Fibroblast of pulmonary artery (primary cell): ENCODE measurements at places on chromosomes 3 and 15.
A peak's percentile ranks its signal among the peaks of the same experiment; 100 is the strongest.

GRCh38 chr3:4528320-4528719 is 35.2 kb downstream of the ITPR1 start:
- DNase-seq, result no peak

DNA sequence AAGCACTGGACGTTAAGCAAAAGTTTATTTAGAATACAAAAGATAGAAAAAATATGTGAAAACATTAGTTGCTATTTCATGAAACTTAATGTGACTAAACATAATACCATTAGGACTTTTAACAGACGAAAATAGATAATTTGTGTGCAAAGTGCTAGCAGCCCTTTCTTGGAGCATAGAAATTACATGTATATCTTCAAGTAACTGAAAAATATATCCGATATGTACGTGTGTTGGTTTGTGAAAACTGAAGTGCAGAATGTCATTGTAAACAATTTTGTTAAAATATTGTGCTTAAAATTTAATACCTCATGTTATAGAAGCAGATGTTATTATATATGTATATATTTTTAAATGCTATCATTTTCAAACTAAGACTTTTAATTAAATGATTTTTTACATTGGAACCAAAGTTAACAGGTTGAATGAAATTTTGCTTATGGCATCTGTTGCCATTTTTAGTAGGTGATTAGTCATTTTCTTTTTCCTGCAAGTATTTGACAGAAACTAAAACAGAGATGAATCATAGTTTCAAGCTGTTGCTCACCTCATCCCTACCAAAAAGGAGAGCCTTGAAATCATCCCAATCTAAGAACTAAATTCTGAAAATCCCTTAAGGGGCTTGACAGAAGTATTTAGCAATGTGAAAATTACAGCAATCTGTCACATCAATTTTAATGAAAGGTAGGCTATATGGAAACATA is 334.8 kb downstream of the NAALADL2 start:
- peak; percentile 33 for DNase-seq

DNA sequence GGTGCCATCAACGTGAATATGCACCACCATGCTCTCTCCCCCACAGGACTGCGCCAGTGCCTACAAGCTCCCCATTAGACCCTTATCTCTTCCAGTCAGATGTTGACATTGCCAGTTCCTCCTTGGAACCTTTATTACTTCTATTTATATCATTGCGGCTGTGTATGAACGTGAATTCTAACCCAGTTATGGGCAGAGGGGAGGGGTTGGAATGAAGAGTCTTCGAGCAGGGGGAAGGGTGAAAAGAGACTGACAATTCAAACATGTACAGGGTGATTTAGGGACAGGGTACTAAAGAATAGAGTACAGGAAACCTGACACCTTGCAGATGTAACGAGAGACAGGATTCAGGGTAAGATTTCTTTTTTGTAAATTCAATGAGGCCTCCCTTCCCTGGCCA is 41.8 kb upstream of the ST6GAL1 start:
- DNase-seq, result no peak

DNA sequence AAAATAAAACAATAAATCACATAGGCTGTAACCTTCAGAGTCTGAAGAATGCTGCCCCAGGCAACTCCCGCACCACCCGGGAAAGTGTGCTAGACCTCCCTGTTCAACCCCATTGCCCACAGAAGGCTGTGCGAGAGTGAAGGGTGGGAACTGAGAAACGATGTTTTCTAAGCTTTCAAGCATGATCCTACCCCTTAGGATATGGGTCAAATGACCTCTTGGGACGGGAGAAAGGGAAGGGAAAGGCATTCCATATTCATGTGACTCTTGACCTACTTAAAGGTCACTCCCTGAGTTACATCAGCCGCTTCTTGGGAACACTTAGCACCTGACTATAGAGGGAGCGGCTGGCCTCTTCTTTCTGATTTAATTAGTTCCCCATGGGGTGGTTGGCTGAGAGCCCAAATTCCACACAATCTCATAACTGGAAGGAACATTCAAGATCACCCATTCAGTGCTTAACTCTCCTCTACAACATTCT is 114.7 kb upstream of the SLC24A5 start:
- no peak for DNase-seq

DNA sequence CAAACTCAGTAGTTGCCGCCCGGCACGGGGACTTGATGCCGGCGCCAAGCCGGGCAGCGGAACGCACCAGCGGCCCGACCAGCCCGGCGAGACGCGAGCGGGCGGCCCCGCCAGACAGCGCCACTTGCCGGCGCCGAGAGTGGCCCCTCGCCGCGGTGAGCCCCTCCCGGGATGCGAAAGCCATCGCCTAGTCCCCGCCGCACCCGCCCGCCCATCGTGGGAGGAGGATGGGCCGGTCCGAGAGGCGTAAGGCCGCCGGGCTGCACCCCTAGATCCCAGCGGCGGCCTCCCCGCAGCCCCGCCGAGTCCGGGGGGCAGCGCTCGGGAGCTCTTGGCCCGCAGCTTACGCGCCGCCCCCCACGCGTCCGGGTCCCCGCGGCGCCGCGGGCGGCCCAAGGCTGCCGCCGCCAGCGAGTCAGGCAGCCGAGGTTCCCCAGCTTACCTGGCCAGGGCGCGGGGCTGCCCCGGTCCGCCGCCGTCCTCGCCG is 609 bp downstream of the GOLGA8A start:
- peak; percentile 46 for DNase-seq

- DNase-seq, result peak; percentile 56
These were observed 16.5 kb upstream of the MUSTN1 start for GRCh38 chr3:52851348-52851747.

- DNase-seq, result peak; percentile 76
These were observed 134.8 kb downstream of the AKAP13 start for GRCh38 chr15:85515212-85515611.

DNA sequence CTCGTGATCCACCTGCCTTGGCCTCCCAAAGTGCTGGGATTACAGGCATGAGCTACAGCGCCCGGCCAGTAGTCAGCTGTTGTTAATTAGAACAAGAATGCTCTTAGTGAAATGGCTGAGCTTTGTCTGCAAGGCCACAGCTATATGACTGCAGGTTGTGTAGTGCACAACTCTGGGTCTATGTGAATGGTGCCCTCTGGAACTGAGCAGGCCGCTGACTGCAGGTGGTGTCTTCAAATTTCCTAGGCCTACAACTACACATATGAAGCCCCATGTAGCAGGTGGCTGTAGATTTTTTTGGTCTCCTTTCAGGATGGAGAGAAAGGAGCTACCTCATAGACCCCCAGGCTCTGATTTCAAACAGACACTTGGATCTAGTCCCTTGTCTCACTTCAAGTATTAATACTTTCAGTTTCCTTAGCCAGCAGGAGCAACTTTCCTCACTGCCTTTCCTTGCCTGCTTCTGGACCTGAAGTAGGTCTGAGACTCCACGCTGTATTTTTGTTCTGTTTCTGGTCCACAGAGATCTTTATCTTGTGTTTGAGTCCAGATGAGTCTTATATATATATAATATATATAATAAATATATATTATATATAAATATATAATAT is 86.9 kb downstream of the C3orf80 start:
- no peak for DNase-seq

DNA sequence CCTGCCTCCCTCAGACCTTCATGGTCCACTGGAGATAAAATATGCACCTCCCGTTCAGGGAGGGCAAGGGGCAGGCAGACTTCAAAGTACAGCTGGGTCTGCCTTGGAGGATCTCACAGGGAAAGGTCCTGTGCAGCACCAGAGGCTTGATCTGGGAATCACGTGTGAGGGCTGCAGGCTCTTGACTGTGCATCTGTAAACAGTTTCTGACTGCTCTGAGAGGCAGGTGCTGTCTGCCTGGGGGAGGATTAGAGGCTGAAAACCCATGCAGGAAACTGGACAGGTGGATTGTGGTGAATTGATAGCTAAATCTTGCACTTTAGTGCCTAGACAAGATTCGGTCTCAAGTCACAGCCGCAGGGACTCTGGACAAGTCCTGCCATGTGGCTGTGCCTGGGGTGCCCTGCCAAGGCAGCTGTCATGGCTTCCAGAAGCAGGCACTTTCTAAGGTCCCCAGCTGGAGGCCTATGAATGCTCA is 239.3 kb downstream of the EPHB1 start:
- DNase-seq, result no peak

- peak; percentile 49 for DNase-seq
These were observed 10.1 kb upstream of the CAPN3 start for GRCh38 chr15:42349186-42349585.

- DNase-seq, result peak; percentile 54
These were observed 30.2 kb downstream of the LYSMD4 start for GRCh38 chr15:99702895-99703602.

GRCh38 chr3:30761374-30761773 is 133.1 kb downstream of the GADL1 start:
- no peak for DNase-seq

DNA sequence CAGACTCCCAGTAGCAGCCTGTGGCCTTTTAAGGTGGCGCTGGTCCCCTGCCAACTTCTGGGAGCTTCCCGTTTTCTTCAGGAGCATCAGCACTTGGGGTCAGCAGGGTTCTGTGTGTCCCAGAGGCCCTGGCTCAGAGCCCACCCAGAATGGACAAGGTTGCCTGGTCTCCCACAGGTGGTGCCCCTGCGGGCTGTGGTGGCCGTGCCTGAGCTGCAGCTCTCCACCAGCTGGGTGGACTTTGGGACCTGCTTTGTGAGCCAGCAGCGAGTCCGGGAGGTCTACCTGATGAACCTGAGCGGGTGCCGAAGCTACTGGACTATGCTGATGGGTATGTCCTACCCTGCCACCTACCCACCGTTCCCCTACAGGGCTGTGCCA is 15.5 kb downstream of the ACAA1 start:
- no peak for DNase-seq

DNA sequence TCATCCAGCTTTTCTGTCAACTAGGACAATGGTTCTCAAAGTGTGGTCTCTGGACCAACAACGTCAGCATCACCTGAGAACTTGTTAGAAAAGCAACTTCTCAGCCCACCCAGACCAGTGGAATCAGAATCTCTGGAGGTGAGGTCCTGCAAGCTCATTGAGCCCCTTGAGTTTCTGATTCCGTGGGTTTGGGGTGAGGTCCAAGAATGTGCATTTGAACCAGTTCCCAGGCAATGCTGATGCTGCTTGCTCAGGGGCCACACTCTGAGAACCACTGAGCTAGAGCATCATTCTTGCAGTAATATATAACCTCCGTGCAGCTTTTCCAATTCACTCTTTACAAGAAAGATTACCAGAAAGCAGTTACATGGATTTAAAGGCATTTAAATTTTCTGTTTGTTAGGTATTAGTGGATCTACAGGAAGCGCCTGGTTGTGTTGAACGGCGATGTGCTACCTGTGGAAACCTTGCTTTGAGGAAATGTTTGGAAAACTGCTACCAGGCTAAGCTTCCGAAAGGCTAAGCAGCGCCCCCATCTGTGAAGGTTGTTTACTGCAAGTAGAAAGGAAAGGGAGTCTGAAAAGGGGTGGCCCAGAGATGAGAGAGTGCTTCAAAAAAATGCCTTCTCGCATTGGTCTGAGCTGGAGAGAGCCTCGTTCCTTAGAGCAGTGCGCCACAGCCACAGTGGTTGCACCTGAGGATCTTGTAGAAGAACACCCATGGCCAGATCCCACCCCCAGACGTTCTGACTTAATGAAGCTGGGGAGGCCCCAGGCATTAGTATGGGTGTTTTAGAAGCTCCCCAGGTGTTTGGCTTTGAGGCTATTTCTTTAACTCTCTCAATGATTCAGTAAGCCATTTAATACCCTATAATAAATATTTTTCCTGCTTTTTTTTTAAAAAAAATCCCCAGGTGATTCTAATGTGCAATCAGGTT is 50.0 kb downstream of the RLBP1 start:
- DNase-seq, result peak; percentile 62

DNA sequence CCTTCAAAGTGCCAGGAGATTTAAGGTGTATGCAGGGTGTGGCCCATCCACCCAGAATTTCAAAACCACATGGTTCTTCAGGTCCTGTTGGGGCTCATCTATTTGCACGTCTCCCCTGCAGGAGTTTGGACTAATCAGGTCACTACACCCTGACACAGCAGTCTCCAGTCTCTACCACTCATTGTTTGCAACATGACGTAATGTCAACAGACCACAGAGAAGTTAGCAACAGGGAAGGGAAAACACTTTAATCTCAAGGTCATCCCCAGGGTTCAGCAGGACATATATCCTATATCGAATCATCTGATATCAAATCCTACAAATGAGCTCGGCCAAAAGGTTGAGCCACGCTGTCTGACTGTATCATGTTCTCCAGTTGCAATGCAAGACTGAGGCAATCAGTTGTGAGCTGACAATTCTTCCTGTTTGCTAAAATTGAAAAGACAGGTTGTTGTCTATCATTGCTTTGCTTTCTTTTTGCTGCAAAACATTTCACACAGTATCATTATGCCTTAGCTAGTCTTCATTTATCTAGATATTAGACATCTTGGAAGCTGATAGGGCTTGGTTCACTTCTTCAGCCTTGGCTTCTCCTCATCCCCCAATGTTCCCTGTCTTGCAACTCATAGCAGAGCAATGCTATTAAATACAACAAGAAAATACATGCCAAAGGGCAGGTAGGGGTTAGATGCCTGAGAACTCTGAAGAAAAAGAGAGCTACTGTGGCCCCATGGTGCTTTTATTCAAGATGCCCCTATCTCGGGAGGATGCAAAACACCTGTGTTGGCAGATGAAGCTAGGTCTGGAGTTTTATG is 13.4 kb upstream of the LEKR1 start:
- DNase-seq, result peak; percentile 66

DNA sequence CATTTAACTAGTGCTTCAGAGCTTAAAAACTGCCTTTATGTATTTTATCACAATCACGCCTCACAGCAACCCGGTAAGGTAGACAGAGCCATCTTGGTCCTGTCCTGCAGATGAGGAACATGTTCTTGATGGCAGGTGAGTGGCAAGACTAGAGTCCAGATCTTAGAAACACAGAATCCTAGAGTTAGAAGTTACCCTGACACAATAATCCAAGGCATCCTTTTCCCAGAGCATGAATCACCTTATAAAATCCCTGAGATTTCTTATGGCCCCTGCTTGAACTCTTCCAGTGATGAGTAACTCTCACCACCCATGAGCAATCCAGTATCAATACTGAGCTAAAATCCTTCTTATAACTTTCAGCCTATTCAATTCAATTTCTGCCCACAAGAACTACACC is 16.9 kb downstream of the POPDC2 start:
- peak; percentile 61 for DNase-seq

DNA sequence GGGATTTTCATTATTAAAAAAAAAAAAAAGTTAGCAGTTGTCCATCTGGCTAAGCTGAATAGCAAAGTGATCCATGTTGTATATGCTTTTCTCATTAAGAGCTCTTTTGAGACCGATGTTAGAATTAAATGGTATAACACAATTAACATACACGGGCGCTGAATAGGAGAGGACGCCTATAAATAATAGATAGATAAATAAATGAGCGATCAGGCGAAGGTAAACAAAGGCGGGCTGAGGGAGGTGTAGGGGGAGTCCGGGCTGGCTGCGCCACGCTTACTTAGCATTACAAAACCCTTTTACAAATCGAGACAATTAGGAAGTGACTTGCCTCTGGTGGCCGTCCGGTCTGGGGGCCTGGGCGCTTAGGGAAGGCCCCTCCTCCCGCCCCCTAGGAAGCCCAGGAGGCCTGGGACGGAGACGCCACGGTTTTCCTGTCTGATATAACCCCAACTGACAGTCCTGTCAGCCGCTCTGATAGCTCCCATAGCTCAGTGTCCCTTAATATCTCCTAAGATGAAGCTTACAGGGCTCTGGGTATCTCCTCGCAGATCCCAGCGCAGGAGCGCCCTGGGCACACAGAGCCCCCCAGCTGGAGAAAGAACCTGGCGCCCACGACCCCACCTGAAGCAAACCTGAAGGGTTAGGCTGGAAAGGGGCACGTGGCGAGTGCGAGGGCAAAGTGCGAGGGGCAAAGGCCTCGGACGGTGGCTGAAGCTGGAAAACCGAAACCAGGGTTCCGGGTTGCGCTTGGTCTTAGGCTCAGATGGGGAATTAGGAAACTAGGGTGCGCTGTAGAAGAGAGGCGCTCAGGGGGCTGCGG is 3.6 kb downstream of the SOX14 start:
- no peak for DNase-seq

GRCh38 chr3:138082085-138082991 is 33.1 kb downstream of the DZIP1L start:
- DNase-seq, result peak; percentile 95
